Stimulated activated CD4-positive, alpha-beta T cell treated with anti-CD3 and anti-CD28 coated beads, Interleukin-1b, Interleukin-23, amount 100 ng/mL, for 4 hours (primary cell): ENCODE measurements at places on chromosomes 5 and 9.

DNA sequence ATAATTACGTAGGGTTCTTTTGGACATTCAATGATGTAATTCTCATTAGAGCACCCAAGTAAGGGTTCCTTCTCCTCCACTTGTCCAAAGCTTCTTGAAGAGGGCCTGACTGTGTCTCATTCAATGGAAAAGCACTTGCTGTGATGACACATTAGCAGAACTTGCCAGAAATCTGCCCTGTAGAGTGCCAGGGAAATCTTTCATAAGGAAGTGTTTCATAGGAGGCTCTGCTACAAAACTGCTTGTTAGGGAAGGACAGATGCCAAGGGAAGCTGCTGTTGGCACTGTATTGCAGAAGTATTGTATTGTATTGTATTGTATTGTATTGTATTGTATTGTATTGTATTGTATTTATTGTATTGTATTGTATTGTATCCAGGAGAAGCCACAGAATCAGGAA lies 45.5 kb upstream of the MPDZ start:
- DNase-seq: no peak

DNA sequence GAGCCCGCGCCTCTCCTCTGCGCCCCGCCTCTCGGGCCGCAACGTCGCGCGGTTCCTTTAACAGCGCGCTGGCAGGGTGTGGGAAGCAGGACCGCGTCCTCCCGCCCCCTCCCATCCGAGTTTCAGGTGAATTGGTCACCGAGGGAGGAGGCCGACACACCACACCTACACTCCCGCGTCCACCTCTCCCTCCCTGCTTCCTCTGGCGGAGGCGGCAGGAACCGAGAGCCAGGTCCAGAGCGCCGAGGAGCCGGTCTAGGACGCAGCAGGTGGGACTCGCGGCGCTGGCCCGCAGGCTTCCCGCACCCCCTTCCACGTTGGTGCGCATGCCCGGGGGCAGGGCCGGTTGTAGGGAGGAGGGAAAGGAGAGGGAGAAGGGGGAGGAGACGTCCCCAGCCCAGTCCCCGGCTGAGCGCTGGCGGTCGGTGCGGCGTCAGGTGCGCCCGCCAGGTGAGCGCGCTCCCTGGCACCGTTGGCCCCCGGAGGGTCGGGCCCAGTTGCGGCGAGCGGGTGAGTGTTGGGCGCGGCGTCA lies at the start of gene OCLN:
OCLN (plus strand) TSS at position 400 of the 532 bp plus-strand sequence. CDS start 11,455 bp downstream, outside the sequence.
- DNase-seq: no peak

GRCh38 chr9:81266674-81267073 lies 422.7 kb downstream of the TLE1 start:
- no peak for DNase-seq

- no peak for DNase-seq
These were observed 1.8 kb upstream of the MACROH2A1 start for GRCh38 chr5:135400866-135401265.

DNA sequence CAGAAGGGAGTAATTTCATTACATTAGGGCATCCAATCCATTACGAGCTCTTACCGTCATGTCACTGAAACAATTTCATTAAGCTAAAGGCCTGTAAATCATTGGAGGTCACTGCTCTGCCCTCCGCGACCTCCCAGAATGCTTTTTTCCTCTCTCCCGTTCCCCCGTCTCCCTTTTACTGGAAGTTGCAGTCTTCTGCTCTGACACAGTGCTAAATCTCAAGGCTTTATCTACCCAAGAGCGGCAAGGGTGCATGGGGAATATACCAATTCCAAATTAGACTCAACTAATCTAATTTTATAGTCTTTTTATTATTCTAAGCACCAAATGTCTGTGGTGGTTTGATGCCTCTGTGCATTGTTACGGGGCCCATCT lies 265.7 kb upstream of the PANK3 start:
- DNase-seq: no peak

DNA sequence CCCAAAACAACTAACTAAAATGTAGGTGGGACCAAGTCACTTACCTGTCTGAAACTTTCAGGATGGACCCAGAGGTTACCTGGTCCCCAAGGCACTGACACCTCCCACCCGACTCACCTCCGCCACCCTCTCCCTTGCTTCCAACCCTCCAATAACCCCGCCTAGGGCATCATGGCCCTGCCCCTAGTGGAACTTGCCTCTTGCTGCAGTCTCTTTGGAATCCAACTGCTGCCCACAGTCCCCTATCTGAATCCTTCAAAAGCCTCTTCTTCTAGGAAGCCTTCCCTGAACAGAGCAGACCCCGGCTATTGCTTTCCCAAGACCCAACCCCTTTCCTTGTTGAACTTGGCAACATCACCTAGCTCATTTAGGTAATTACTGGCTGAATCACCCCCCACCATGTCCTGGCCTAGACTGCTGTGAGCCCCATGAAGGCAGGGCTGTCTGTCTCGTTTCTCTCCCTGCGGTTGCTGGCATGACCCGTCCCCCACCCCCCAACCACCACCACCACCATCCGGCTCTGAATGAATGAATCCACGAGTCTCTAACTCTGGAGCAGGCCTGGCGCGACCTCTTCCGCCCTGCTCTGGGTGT lies 9.4 kb downstream of the CRB2 start:
- DNase-seq: no peak

- no peak for DNase-seq
These were observed 421.9 kb upstream of the FTMT start for GRCh38 chr5:121429761-121430160.

DNA sequence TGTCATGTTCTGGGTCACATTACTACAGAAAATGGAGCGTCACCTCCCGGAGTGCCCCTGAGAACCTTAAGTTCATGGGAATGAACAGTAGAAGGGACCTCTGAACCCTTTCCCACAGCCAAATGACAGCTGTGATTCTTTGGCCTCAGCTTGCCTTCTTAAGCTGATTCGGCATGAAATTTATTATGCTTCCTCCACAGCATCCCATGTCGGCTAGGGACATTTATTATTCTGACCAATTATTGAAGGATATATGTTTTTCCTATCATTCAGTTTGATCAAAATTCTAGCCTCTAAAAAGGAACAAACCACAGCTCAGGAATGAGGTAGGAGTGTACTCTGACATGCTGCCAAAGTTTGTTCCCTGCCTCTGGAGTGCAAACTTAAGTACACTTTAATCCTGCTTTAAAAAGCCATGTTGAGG lies 440.6 kb downstream of the CETN3 start:
- DNase-seq: no peak

DNA sequence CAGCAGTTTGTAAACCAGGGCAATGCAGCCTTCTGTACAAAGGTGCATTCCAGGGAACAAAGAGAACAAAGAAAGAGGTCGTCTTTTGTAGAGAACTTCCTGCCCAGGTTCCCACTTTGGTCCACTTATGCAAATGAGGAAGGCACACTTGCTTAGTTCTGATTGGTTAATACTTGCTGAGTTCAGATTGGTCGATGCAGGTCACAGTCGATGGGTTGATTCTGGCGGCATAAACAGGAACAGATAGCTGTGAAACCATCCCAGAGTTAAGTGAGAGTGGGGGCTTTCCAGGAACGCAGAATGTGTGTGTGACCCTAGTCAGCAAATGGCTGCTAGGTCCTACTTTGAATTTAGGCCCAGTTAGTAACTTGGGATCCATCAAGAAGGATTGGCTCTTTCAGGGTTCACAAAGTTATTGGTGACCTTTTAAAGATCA lies 1.8 kb upstream of the ADAMTS13 start:
- no peak for DNase-seq

DNA sequence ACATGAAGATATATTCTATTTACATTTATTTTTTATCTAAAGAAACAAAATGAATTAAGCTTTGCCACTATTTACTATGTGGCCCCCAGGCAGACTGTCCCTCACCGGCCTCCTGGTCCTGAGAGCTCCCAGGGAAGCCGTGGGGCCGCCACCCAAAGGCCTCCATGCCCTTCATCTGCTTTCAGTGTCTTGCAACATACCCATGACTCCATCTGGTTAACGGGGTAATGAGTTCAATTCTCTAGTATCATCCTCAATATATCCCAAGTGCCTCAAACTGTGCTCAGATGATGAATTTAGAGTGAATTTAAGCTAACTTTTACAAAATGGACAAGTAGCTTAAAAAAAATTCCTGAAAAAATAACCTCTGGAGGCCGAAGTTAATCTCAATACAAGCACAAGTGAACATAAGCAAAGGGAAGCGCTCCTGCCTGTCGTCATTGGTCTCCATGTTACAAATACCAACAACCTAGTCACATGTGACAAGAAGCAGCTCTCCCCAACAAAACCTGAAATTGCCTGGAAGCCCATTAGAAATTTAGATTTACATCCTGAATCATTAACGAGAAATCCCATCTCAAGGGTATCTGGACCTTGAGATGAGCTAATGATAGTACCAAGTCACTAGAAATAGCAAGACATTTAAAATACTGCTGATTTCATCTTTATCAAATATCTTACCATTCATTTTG lies 26.1 kb downstream of the DAP start:
- DNase-seq: no peak

GRCh38 chr9:127036437-127036836 lies 86.0 kb downstream of the ANGPTL2 start:
- no peak for DNase-seq

- no peak for DNase-seq
These were observed 106.8 kb upstream of the MPDZ start for GRCh38 chr9:13386316-13386715.

DNA sequence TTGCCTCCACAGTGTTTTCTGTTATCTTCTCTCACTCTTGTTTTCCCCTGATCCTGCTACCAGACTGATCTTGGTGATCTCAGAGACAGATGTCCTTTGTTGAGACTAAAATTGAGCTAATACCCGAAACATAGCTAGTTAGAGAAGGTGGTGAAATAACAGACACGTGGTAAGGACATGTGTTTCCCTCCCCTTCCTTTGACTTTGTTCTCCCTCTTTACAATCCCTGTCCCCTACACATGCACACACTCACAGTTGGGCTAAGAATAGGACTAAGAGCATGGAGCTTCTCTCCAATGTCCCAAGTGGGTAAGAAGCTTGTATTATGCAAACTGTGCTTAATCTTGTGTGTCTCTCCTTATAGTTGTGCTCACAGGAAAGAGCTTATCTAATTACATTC lies 1603.0 kb upstream of the C9orf72 start:
- no peak for DNase-seq

DNA sequence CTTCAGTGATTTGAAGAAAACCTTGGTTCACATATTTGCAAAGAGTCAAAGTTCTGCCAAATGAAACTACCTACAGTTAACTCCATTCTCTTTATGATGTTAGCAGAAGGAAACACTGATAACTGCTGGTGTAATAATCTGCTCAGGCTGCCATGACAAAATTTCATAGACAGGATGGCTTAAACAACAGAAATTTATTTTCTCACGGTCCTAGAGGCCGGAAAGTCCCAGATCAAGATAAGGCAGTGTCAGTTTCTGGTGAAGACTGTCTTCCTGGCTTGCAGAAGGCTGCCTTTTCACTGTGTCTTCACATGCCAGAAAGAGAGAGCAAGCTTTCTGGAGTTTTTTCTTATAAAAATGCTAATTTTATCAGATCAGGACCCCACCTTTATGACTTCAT lies 102.4 kb upstream of the PARP8 start:
- DNase-seq: no peak

DNA sequence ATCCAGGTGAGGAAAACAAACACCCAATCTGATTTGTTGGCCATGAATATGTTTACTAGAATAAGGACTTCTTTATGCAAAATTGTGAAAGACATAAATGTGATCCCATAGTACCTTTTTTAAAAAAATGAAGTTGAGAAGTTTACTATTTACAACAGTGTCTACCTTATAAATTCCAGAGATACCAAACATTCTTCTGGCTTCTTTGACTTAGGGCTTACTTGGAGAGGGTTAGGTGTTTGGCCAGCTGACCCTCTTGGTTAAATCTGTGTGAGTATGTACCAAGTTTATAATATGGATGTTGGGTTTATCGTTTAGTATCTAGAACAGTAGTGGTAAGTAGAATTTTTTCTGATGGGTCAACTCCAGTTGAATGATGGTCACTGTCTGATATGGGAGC lies 212.3 kb downstream of the DOCK8 start:
- DNase-seq: no peak

- no peak for DNase-seq
These were observed 10.2 kb downstream of the UBE2QL1 start for GRCh38 chr5:6458833-6459232.

DNA sequence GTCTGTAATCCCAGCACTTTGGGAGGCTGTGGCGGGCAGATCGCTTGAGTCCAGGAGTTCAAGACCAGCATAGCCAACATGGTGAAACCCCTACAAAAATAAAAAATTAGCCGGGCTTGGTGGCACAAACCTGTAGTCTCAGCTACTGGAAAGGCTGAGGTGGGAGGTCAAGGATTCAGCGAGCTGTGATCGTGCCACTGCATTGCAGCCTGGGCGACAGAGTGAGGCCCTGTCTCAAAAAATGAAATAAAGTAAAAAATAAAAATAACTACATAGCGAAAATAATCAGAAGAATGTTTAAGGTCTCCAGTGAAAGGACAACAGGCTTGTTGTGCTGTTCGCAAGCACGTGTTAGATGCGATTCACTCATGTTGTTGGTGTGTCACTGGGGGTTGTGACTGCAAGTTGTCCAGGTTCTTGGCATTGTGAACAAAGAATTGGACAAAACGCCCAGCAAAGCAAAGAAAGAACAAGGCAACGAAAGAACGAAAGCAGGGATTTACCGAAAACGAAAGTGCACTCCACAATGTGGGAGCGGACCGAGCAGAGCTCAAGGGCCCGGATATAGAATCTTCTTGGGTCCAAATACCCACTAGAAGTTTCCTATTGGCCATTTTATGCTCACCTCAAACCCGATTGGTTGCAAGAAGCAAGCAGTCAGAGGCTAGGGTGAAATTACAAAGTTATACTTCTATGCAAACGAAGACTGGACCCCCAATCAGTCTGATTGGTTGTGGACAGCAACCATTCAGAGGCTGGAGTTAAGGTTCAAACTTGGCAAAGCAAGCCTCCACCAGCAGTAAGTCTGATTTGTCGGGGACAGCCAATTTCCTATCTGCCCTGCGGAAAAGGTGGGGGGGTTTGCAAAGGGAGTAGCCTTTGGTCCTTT lies 844 bp upstream of the MCCC2 start:
- DNase-seq: no peak

GRCh38 chr5:144944936-144945335 lies 774.3 kb downstream of the KCTD16 start:
- DNase-seq: no peak

GRCh38 chr5:9596171-9596780 lies 33.9 kb downstream of the TAS2R1 start:
- DNase-seq: no peak

DNA sequence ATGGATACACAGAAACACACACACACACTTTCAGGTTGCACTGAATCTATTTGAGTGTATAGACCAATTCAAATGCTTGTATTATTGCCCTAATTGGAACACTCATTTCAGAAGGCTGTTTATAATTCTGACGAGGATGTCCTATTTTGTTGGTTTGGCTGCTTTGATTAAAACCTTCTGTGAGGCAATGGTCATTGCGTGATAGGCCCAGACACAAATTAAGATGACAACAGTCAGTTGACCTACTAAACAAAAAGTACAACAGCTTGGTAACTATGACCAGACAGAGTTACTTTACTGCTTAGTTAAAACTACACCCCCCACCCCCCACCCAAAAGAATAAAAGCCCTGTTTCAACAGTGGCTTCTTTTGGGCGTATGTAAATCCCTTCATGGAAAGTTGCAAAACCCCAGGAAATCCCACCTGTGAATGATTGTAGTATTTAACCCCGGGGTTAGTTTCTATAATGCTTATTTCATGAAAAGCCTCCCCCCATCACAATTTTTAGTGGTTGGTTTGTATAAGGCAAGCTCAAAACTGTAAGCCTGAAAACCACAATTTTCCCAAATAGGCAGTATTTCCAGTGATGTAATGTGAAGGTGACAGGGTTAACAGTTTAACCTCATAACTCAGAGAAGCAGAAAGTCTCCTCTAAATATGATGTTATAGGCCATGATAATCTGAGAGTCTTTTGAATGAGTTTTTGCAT lies 340.8 kb downstream of the FGF10 start:
- DNase-seq: no peak
